ENCODE measurements at places on chromosomes 1 and 21.

DNA sequence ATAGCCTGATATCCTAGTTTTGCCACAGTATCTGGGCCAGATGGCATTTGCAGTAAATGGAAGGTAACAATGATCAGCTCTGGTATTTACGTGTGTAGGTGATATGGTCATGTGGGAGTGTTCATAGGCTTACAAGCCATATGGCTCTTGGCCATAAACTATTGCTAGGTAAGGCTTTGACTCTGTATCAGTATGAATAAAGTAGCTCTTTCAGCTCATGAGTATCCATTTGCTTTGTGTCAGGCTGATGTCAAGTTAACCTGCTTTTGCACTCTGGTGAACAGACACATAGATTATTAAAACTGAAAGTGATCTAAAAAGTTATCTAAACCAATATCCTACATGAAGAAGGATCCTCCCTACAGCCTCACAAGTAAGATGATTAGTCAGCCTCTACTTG is 69.0 kb downstream of the DDR2 start:
- peak; percentile 46 for DNase-seq

- no peak for DNase-seq
Measured at GRCh38 chr1:115880981-115881672, 40.2 kb upstream of the NHLH2 start.

DNA sequence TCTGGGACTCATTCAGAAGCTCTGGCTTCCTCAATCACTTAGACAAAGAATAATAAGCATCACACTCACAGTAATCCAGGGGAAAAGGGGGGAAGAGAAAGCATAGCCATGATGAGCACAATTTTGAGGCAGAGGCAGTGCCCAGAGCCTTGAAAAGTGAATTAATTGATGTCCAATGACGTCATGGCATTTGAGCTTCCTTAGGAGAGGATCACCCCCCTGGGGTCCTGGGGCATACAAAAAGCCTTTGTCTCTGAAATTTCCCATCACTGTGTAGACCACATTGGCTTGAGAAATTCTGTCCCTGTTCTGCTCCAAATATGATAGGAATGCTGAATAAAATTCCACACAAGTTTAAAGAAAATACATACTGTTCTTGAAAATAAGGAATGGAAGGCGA is 84.3 kb upstream of the COA6 start:
- DNase-seq = no peak

GRCh38 chr1:69244211-69244610 is 323.5 kb upstream of the LRRC7 start:
- DNase-seq = peak; percentile 67

- DNase-seq = no peak
Measured at GRCh38 chr1:18119289-18119688, 11.7 kb downstream of the IGSF21 start.

GRCh38 chr21:35265170-35265877 is 216.2 kb upstream of the RUNX1 start:
- DNase-seq = no peak

DNA sequence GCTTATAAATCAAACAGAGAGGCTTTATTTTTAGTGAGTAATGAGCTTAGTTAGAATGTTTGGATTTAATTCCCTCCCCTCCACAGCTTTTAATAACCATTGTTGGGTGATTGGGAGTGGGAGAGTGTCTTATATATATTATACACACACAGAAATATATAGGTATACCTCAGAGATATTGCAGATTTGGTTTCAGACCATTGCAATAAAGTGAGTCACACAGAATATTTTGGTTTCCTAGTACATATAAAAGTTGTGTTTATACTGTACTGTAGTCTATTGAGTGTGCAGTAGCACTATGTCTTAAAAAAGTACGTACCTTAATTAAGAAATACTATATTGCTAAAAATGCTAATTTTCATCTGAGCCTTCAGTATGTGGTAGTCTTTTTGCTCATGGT is 44.4 kb downstream of the RPS6KC1 start:
- no peak for DNase-seq

DNA sequence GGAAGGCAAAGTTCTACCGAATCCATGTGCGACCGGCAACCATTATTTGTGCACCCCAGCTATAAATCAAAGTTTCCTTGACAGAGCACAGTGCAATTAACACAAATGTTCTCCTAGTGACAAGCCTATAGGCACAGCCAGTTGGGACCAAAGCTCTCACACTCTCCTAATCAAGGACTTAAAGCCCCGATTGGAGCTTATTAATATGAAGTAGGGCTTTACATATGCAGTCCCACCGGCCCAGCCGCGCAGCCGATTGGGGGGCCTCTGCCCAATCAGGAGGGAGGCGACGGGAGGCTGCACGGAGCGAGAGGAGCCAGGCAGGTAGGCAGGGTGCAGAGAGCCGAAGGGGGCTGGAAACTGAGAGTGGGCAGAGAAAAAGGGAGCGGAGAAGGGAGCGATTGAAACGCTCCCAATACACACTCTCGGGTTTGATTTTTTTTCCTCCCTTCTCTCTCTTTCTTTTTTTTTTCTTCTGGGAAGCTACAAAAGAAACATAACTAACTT is at the start of gene ESRRG:
Gene ESRRG, minus strand, starts transcription at position 156 of the 507 bp plus-strand sequence. Its CDS starts 130 bp downstream, at position 26.
- DNase-seq = peak; percentile 99

GRCh38 chr1:7335224-7335879 is 435.7 kb upstream of the VAMP3 start:
- DNase-seq = peak; percentile 61

- no peak for DNase-seq
Measured at GRCh38 chr1:22860883-22861385, 111.7 kb downstream of the LACTBL1 start.

- DNase-seq = no peak
Measured at GRCh38 chr1:160222546-160222945, 17.4 kb downstream of the PEA15 start.

DNA sequence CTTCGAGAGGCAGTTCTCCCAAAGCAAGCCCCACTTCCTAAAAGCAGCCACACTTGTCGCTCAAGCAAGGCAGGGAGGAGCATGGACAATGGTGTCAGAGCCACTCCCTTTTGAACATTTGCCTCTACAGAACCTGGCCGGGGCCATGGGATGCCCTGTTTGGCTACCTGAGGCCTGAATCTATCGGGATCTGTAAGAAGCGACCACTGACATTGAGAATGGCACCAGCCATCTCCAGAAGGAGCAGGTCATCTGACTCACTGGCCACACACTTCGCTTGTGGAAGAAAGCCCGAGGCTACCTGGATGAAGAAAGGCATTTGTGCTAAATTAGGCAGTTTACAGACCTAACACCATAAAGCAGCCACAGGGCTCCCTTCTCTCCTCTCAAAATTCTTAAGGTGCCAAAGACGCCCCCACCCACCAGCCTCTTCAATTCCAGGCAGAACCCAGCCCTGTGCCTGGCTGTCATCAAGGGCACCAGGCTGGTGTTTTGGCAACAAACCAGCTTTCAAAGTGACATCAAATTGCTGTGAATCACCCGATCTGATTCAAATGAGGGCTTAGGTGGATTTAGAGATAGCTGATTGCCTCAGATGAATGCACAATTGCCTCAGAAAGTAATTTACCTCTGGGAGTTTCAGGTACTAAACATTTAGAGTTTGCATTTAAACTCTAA is 104.8 kb downstream of the ETS2 start:
- DNase-seq = peak; percentile 21
